PC-3 (cell line): ENCODE measurements at places on chromosomes 5 and 9. TPM values are rescaled to one million over a fixed set of nuclear protein-coding genes. Genes with fewer than 3 reads are reported as not detected.

SLC27A6 gene
- total RNA-seq = not detected in 2 replicates

SEMA5A gene
- total RNA-seq = 2.6 and 4.4 TPM in 2 replicates

IFNA2 gene
- not detected in 2 replicates for total RNA-seq

IL9 gene
- total RNA-seq = not detected in 2 replicates

MCTP1 gene
- total RNA-seq = 4.8 and 7.5 TPM in 2 replicates

LCN9 gene
- not detected in 2 replicates for total RNA-seq

DNA sequence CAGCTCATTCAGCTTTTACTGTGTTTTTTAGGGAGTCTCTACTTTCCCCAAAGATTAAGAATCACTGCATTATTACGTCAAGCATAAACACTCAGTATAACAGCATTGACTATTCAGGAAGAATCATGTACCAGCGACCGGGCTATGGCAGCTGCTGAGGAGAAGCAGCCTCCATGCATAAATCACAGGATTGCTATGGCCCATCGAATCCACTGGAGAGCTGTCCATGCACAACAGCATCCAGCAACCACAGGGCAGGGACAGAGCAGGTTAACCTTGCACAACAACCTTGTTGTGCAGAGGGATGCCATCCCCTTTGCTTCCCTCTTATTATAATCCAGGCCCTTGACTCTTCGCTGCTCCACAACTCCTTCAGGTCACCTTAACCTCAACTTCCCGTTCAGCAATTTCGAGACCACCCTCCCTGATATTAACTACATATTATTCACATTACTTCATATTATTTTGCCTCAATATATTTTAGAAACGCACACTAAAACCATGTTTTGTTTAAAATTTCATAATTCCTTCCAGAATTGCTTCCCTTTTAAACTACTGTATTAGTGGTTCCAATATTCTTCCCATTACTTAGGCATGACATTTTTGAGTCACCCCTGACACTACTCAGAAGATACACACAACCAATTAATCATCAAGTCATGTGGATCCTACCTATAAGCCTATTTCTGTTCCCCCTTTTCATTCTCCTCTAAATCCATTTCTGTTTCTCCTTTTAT is 991 bp downstream of the IARS1 start:
- peak; percentile 36 for DNase-seq

GRCh38 chr9:93896496-93897033 is 58.6 kb downstream of the BARX1 start:
- DNase-seq = no peak

- DNase-seq = peak; percentile 35
Measured at GRCh38 chr5:8517456-8517855, 648.5 kb downstream of the MTRR start.

DNA sequence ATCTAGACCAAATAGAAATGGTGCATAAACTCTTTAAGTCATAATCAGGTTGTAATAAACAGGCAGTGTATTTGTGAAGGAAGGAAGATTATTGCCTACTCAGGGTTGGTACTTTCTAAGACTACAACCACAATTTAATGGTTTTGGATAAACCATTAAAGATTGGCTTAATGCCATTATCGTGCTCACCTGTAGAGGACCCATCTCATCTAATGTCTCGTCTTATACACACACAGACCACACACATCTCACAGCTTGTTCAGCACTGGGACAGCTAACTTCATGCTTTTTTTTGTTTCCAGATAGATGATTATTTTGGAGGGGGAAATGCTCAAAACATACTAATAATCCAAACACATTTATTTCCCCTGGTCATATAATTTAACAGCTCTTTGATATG is 175.7 kb upstream of the SLC12A2 start:
- no peak for DNase-seq

DNA sequence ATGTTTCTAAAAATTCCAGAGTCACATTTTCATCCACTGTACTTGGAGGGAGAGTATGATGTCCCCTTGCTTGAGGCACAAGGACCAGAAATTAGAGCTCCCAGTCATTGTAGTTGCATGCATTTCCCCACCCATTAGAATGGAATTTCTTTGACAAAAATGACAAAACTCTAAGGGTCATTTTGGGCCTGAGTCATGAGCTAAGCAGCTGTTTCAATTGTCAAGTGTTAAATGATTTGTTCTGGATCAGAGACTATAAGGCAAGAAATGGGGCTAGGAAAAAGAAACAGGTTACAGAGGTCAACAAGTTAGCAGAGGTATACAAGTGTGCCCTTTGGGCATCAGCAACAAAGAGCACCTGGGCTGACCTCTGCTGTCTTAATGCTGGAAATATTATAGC is 131.2 kb upstream of the IQGAP2 start:
- no peak for DNase-seq

- DNase-seq = no peak
Measured at GRCh38 chr5:56105511-56106291, 110.9 kb upstream of the IL6ST start.

DNA sequence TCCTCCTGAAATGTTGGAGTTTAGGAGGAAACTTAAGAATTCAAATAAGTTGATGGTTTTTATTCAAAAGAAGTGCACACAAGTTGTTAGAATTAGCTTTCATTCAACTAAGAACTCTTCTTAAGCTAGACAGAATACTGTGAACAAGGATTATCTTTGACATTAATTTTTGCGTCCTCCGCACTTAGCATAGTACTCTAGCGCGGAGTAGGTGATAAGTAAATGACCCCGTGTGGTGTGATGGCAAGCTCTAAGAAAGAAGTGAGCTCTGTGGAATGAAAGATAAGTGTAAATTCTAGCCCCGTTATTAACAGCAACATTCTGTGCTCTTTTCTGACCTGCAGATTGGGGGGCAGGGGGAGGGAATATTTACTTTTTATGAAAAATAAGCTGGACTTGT is 1.0 kb downstream of the BRIX1 start:
- DNase-seq = no peak

GRCh38 chr9:20310024-20310423 is 312.3 kb downstream of the MLLT3 start:
- no peak for DNase-seq

DNA sequence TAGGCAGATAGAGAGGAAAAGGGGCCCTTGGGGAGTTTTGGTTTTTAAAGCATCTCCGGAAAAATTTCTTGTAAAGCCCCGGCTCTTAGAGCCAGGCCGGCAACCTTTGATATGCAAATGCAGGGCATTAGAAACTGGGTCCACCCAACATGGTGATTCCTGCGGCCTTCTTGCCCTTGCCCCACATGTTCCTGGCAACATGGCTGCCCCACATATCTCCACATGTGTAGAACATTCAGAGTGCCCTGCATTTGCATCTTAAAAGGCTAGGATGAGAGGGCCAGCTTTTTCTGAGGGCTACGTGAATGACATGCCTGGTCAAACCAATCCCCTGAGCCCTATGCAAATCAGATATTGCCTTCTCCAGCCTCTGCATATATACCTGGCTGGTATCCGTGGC is 5.0 kb upstream of the SNAPC3 start:
- DNase-seq = no peak

- no peak for DNase-seq
Measured at GRCh38 chr9:136985027-136985602, 2.3 kb downstream of the LCNL1 start.
